ENCODE measurements at places on chromosomes 1 and 21. TPM values are rescaled to one million over a fixed set of nuclear protein-coding genes. Genes with fewer than 3 reads are reported as not detected.

NHLH1 gene
- 0.39 TPM for total RNA-seq

GPR61 gene
- total RNA-seq: not detected

IGSF21 gene
- 0.68 TPM for total RNA-seq

GNG4 gene
- total RNA-seq: 0.72 TPM

FCER1G gene
- not detected for total RNA-seq

RCSD1 gene
- 0.34 TPM for total RNA-seq

MYBPH gene
- not detected for total RNA-seq

C1orf116 gene
- total RNA-seq: 82.7 TPM

LCE2C gene
- total RNA-seq: 663 TPM

GRCh38 chr1:40820251-40820797 lies 36.7 kb downstream of the KCNQ4 start:
- no peak for DNase-seq

GRCh38 chr1:80448081-80448480 lies 1352.7 kb upstream of the ADGRL2 start:
- DNase-seq: no peak

- DNase-seq: no peak
Measured at GRCh38 chr1:151891512-151891911, 17.8 kb downstream of the THEM4 start.

- DNase-seq: peak; percentile 66
Measured at GRCh38 chr1:247332623-247333361, 1.1 kb upstream of the ZNF496 start.

GRCh38 chr1:147504801-147505311 lies 36.4 kb upstream of the BCL9 start:
- no peak for DNase-seq

DNA sequence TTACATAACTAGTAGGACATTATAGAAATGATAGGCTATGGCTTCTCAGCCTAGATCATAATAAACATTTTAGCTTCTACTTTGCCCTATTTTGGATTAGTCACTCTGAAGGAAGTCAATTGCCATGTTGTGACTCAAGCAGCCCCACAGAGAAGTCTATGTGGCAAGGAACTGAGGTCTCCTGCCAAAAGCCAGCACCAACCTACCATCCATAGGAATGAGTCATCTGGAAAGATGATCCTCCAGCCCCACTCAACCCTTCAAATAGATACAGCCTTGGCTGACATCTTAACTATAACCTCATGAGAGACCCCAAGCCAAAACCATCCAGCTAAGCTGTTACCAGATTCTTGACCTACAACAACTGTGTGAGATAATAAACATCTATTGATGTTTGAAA lies 76.3 kb upstream of the BEND5 start:
- DNase-seq: no peak

GRCh38 chr1:61612602-61613001 lies 112.3 kb downstream of the TM2D1 start:
- no peak for DNase-seq

- DNase-seq: no peak
Measured at GRCh38 chr1:19651141-19651737, 7.1 kb downstream of the NBL1 start.

- no peak for DNase-seq
Measured at GRCh38 chr1:66778266-66778665, 22.8 kb downstream of the INSL5 start.

Data from suprapubic skin (tissue), 4 donors.